ENCODE measurements at places on chromosomes 3 and 15. TPM values are rescaled to one million over a fixed set of nuclear protein-coding genes. Genes with fewer than 3 reads are reported as not detected.

ITIH1 gene
- not detected for total RNA-seq

DNA sequence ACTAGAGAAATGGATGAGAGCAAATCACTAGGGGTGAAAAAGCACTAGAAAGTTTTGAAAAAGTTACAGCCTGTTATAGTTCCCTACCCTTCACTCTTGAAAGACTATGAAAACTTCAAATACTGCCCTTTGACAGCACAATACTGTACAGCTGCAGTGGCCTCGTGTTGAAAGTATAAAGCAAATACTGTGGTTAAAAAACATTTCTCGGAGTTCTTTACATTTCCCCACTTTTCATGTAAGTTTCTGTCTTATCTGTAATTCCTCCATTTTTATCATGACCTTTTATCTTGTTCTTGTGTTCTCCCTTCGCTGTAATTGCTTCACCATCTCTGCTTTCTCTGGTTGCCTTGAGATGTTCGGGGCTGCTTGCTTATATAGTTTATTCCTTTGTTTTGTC, 423.8 kb upstream of the CFAP20DC start:
- no peaks in the 10 kb centered on the region for H3K27me3 ChIP-seq
- H3K4me1 ChIP-seq, result no peaks in the 10 kb centered on the region
- no peak overlapping the region for H3K4me3 ChIP-seq
- peak; percentile 3 for DNase-seq
- no peak overlapping the region for H3K27ac ChIP-seq

CLDN18 gene
- total RNA-seq, result not detected

- H3K27me3 ChIP-seq, result no peaks in the 10 kb centered on the region
- H3K27ac ChIP-seq, result no peak overlapping the region
- no peaks in the 10 kb centered on the region for H3K36me3 ChIP-seq
- no peak for DNase-seq
Observed at GRCh38 chr3:113232342-113232741, 21.0 kb downstream of the BOC start.

DNA sequence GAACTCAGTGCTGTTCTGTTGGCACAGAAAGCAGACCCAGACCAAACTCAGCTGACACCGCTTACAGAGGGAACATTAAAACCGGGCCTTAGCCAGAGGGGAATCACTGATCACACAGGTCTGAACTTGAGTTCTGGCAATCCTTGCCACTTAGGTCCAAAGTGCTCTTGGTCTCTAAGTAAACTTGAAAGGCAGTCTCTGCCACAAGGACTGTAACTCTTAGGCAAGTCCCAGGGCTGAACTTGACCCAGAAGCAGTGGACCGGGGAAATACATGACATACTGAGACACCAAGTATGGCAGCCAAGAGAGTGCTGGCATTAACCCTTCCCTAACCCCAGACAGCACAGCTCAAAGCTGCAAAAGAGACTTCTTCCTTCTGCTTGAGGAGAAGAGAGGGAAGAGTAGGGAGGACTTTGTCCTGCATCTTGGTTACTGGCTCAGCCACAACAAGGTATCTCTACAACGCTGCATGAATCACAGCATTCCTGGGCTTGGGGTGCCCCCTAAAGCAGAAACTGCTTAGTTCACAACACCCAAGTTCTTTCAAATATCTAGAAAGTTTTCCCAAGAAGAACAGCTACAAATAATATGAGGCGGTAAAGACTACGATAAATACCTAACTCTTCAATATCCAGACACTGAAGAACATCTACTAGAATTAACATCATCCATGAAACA, 32.5 kb downstream of the NAALADL2 start:
- H3K4me3 ChIP-seq, result no peak overlapping the region
- H3K4me1 ChIP-seq, result no peaks in the 10 kb centered on the region
- DNase-seq, result peak; percentile 1
- H3K27me3 ChIP-seq, result no peaks in the 10 kb centered on the region
- no peak overlapping the region for H3K27ac ChIP-seq

DNA sequence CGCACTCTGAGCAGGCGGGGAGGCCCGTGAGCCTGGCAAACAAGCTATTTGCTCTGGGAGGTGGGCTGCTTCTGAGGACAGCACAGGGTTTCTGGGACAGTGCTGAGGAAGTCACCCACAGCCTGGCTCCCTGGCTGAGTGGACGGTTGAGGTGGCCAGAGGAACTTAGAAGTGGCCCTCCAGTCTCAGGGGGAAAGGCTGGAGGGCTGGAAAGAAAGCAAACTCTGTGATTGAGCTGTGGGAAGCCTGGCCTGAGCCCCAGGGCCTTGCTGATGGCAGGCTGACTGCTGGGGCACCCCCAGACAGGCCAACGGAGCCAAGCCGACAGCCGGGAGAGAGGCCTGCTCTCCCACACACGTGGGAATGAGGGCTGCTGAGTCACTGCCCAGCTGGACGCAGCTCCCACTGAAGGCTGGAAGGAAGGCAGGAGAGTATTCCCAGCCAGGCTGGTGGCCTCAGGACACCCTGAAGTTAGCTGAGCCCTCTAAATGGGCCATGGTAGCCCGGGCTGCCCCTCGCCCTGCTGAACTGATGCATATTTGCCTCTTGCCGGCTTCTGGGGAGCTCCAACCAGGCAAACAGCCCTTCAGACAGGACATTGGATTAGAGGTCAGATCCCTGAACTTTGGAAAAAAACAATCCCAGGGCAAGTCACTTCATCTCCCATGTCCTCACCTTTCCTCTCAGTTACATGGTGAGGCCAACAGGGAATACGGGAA, 98.0 kb upstream of the TLE3 start:
- no peak overlapping the region for H3K4me3 ChIP-seq
- H3K27me3 ChIP-seq, result peaks cover 69% of the 10 kb centered on the region
- DNase-seq, result peak; percentile 96
- no peak overlapping the region for H3K27ac ChIP-seq
- no peaks in the 10 kb centered on the region for H3K4me1 ChIP-seq
- H3K36me3 ChIP-seq, result no peaks in the 10 kb centered on the region

GRCh38 chr3:179882292-179882691, 154.4 kb downstream of the PEX5L start:
- no peak overlapping the region for H3K27ac ChIP-seq
- H3K4me1 ChIP-seq, result no peaks in the 10 kb centered on the region
- no peak overlapping the region for H3K4me3 ChIP-seq
- no peak for DNase-seq

- no peaks in the 10 kb centered on the region for H3K36me3 ChIP-seq
- H3K27ac ChIP-seq, result no peak overlapping the region
- H3K4me1 ChIP-seq, result peaks cover 4% of the 10 kb centered on the region
- DNase-seq, result no peak
Observed at GRCh38 chr3:16824081-16824696, 60.6 kb upstream of the PLCL2 start.

DNA sequence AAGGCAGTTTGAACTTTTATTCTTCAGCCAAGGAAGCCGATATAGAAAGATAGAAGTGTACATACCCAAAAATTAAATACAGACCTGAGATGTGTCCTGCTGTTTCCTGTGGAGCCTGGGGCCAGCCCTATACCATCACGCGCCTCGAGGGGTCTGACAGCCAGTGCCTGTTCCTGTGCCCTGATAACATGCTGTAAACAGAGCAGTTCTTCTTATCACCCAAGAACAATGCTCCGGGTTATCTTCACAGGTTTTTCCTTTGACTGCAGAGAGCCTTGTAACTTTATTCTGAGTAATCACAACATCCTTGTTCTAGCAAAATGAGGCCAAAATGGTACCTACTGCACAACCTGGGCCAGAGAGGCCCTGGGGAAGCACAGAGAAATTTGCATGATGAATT, 289.7 kb upstream of the CHRM5 start:
- DNase-seq, result peak; percentile 11
- H3K36me3 ChIP-seq, result no peaks in the 10 kb centered on the region
- H3K4me3 ChIP-seq, result no peak overlapping the region
- H3K27ac ChIP-seq, result no peak overlapping the region

RPP25 gene
- 21.1 TPM for total RNA-seq

DNA sequence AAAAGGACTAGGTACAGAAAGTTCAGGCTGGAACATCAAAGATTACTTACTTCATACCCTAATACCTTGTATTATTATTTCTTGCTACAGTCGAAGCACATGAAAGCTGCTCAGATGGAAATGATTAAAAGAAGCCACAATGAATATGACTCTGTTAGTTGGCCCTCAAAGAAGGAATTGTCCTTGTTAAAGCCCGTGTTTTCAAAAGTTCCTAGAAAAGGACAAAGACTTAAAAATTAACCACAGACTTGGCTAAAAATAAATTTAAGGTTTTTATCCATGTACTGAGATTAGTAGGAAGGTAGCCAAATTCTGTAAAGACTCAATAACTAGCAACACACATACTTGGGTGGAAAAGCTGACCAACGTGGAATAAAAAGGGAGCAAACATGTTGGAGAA, 251.0 kb upstream of the RARB start:
- no peak overlapping the region for H3K27ac ChIP-seq
- no peak for DNase-seq
- H3K36me3 ChIP-seq, result no peaks in the 10 kb centered on the region
- no peaks in the 10 kb centered on the region for H3K27me3 ChIP-seq
- no peak overlapping the region for H3K4me3 ChIP-seq

DNA sequence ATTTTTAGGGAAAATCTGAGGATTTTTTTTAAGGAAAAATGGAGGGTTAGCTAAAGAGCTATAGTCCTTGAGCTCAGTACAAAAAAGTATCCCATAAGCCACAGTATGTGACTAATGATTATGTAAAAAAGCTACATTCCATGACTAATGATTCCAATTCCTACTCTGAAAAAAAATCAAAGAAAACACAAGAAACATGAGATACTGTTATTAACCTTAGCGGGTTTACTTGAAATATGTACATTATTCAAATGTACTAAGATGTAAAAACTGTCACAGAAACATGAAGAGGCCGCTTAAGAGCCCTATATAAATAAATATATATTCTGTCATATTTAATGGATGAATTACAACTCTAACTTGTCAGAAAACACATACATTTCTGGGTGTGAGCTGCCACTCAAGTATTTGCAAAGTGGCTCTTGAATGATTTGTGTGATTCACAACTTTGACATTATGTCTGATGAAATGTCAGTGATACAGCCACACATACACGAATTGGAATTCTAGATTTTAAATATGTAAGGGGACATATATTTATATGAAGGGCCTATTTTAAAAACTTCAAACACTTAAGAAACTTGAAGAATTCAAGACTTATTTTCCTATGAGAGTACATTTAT, 518.7 kb upstream of the SUCLG2 start:
- H3K4me3 ChIP-seq, result no peak overlapping the region
- no peaks in the 10 kb centered on the region for H3K27me3 ChIP-seq
- no peaks in the 10 kb centered on the region for H3K36me3 ChIP-seq
- H3K4me1 ChIP-seq, result no peaks in the 10 kb centered on the region

GRCh38 chr3:54358316-54358715, 236.0 kb downstream of the CACNA2D3 start:
- H3K4me1 ChIP-seq, result peaks cover 8% of the 10 kb centered on the region
- no peak for DNase-seq
- no peak overlapping the region for H3K27ac ChIP-seq
- no peaks in the 10 kb centered on the region for H3K36me3 ChIP-seq

DNA sequence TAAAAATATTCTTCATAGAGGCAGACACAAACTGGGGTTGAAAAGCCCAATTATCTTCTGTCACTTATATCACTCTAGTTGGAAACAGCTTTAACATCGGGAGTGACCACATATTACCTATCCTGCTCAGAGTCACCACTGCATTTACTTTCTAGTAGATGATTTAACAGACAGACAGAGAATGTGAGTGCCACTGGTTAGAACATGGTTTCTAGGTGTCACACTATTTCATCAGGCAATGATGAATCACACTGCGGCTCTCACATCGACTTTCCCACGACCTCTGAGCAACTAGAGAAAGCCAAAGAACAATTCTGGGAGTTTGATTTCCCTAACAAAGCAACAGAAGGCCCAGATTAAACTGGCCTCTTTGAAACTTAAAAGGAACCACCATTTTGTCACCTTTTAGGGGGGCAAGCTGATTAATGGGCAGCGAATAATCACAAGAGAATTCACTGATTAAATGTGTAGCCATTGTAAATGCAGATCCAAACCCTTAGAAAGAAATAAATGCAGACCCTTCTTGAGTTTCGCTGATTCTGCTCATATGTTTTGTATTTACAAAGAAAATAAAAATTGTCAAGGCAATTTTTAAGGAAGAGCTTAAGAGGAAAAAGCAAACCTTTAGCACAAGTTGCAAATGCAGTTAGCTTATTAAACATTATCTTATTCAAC, 112.6 kb upstream of the KBTBD8 start:
- H3K27me3 ChIP-seq, result no peaks in the 10 kb centered on the region
- no peak overlapping the region for H3K27ac ChIP-seq
- H3K36me3 ChIP-seq, result no peaks in the 10 kb centered on the region

GRCh38 chr3:171824116-171824515, 13.8 kb upstream of the PLD1 start:
- no peak overlapping the region for H3K4me3 ChIP-seq
- H3K36me3 ChIP-seq, result no peaks in the 10 kb centered on the region
- H3K27ac ChIP-seq, result no peak overlapping the region
- DNase-seq, result no peak
- H3K27me3 ChIP-seq, result no peaks in the 10 kb centered on the region

GRCh38 chr15:39054128-39054732, 489.6 kb upstream of the RASGRP1 start:
- no peaks in the 10 kb centered on the region for H3K27me3 ChIP-seq
- H3K27ac ChIP-seq, result no peak overlapping the region
- no peaks in the 10 kb centered on the region for H3K36me3 ChIP-seq
- no peak for DNase-seq
- peaks cover 23% of the 10 kb centered on the region for H3K4me1 ChIP-seq

DNA sequence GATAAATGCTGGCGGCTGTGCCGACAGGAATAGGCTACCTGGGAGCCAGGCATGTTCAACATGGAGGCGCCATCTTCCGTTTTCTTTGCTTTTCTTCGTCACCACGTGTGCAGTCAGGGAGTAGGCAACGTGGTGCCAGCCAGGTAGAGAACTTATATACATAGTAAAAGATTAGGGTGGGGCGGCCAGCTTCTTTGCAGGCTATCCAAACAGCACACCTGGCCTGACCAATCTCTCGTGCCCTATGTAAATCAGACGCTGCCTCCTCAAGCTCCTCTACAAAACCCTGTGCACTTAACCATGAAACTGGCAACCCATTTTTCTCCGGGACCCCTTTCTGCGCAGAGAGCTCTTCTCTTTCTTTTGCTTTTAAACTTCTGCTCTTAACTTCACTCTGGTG, 28.6 kb upstream of the OR5K4 start:
- no peaks in the 10 kb centered on the region for H3K27me3 ChIP-seq
- no peak overlapping the region for H3K27ac ChIP-seq
- no peaks in the 10 kb centered on the region for H3K36me3 ChIP-seq
- no peaks in the 10 kb centered on the region for H3K4me1 ChIP-seq
- no peak overlapping the region for H3K4me3 ChIP-seq
- no peak for DNase-seq

STAB1 gene
- 2.2 TPM for total RNA-seq

- no peak overlapping the region for H3K27ac ChIP-seq
- no peaks in the 10 kb centered on the region for H3K4me1 ChIP-seq
- DNase-seq, result no peak
- H3K36me3 ChIP-seq, result no peaks in the 10 kb centered on the region
- H3K27me3 ChIP-seq, result no peaks in the 10 kb centered on the region
Observed at GRCh38 chr3:99504258-99504657, 134.1 kb upstream of the COL8A1 start.

DNA sequence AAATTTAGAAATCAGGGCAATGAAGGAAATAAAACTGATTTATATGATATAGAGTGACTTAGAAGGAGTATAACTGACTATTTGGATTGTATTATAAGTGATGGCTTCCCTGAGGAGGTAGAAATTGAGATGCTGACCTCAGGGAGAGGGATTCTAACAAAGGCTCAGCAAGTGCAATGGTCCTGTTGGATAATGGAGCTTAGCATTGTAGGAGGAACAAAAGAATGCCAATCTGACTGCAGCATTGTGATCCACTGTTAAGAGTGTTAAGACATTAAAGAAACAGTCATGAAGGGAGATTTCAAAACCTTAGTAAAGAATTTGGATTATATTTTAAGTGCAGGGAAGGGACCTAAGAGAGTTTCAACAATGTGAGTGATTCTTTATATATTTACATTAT, 158.4 kb upstream of the NAALADL2 start:
- DNase-seq, result no peak
- no peaks in the 10 kb centered on the region for H3K36me3 ChIP-seq
- no peaks in the 10 kb centered on the region for H3K4me1 ChIP-seq
- H3K27ac ChIP-seq, result no peak overlapping the region

Data from cardiac muscle cell (in vitro differentiated cells and primary cell).